ENCODE measurements at places on chromosomes 11 and 22. TPM values are rescaled to one million over a fixed set of nuclear protein-coding genes. Genes with fewer than 3 reads are reported as not detected.

NCAM1 gene
- 3.3 TPM for total RNA-seq

ST3GAL4 gene
- 30.9 TPM for total RNA-seq

DNA sequence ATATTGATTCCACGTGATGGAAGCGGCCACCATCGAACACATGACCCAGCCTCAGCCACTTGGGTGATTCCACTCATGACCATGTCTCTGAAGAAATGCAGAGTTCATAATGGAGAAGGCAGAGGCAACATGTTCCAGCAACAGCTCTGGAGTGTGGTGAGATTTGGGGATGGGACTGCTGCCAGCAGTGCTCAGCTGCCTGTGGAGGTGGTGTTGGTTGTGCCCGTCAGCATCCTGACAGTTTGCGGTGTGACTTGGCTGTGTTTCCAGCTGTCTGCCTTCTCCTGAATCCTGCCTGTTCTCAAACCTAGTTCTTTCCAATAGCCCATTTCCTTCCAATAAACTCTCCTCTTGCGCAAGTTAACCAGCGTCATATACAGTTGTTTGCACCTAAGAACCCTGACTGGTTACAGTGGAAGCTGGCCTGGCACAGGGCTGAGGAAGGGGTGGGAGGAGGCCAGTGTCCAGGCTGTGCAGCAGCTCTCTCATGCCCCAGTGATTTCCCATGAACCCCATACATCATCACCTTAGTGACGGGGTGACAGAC, 22.0 kb upstream of the OR8B8 start:
- DNase-seq = no peak

EMID1 gene
- 7.4 TPM for total RNA-seq

GRCh38 chr11:91947215-91947820, 277.3 kb upstream of the FAT3 start:
- no peak for DNase-seq

DNA sequence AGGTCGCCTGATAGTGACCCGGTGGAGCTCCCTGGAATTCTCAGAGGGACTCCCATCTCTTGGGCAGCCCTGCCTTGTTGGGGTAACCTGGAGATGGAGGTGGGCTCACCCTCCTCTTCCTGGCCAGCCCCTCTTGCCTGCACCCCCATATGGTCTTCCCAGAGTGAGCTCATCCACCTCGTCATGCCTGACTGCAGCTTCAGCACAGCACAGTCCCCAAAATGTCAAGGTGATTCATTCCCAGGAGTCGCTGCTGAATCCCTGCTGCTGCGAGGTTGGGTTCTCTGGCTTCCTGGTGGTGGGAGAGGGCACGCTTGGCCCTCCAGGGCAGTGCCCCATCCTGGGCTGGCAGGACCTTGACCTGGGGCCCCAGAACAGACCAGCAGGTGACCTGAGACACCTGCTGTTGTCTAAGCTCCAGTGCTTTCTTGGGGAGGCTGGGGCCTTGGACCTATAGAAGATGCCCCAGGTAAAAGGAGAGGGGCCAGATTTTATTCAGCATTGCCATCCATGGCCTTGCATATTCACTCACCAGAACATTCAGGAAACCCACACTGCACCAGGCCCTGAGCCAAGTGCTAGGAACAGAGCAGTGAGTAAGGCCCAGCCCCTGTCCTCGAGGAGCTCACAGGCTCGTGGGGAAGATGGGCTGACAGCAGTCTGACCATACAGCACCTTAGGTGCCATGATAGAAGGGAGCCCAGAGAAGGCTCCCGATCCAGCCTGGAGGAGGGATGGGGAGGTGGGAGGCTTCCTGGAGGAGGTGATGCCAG, 72.9 kb downstream of the CACNA1I start:
- no peak for DNase-seq

DNA sequence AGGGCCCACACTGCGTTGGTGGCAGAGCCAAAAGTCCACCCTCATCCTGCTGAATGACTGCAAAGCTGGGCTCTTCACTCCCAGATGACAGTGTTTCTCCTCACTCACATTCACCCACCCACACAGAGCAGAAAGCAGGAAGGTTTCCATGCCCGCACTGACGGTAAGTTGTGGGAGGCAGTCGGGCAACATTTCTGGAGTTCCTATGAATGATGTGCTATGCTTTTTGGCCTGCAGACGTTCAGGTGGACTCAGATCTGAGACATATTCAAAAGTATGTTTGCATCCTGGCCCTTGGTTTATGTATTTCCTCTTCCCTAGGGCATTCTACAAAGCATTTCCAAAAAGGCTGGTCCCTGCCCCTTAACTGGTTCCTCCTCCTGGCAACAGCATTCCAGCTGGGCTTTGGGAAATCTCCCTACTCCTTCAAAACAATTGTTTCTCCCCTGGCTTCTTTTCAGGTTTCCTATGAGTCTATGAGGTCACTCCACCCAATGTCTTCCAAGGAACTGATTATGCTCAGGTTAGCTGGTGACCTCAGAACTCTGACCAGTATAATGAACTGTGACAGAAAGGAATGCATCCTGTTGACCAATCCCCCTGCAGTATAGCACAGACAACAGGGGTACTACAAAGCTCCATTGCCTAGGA, 36.4 kb downstream of the PACSIN2 start:
- peak; percentile 58 for DNase-seq

GRCh38 chr11:47616726-47617416, 22.7 kb upstream of the C1QTNF4 start:
- DNase-seq = peak; percentile 59

GRCh38 chr11:126743628-126744027, 256.9 kb downstream of the KIRREL3 start:
- no peak for DNase-seq

GRCh38 chr11:33454264-33454663, 197.1 kb downstream of the HIPK3 start:
- no peak for DNase-seq

DNA sequence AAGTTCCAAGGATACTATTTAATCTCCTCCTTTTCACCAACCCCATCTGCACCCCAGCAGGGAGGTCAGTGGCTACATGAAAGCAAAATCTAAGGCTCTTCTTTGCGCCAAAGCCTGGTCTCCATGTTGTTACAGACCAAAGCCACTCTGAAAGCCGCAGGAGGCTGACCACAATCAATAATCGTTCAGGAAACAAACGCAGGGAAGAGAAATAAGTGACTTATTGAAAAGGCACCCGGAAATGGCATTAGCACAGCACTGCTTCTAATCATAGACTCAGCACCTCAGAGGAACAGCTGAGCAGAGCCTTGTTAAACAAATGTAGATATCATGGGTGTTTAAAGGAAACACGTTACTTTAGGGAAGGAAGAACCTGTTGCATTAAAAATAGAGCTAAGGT, 183.9 kb downstream of the KIRREL3 start:
- DNase-seq = no peak

DNA sequence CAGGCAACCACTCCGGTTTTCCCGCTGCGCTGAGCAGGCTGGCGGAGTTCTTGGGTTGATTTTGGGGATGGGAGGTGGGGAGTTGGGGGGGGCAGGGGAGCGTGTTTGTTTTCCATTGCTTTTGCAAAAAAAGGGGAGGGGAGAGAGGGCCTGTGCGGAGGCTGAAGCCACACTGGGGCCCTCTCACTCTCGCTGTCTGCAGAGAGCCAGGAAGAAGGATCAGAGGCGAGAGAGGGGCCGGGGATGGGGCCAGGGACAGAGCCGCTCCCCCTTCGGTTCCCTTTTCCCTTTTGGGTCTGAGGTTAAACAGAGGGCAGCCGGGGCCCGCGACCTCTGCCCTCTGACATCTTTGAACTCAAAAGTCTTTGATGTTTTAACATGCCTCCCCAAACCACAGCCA, 17.4 kb upstream of the H19 start:
- no peak for DNase-seq

NNMT gene
- 257 TPM for total RNA-seq

DNA sequence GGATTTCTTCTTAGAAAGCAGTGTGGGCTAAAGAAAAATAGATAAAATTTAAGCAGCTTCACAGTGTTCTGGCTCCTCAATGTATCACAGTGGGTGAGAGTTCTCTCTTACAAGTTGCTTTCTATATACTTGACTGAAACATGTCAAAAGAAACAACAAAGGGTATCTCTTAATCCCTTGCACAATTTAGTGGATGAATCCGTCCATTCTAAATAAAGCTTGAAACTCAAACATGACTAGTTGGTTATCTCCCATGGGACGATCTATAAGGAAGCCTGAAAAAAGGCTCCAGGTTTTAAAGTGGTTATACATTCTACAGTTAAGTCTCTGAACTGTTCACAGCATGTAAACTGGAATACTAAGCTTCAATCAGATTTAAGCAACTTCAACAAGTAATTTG, 993.1 kb upstream of the CNTN5 start:
- DNase-seq = no peak

DNA sequence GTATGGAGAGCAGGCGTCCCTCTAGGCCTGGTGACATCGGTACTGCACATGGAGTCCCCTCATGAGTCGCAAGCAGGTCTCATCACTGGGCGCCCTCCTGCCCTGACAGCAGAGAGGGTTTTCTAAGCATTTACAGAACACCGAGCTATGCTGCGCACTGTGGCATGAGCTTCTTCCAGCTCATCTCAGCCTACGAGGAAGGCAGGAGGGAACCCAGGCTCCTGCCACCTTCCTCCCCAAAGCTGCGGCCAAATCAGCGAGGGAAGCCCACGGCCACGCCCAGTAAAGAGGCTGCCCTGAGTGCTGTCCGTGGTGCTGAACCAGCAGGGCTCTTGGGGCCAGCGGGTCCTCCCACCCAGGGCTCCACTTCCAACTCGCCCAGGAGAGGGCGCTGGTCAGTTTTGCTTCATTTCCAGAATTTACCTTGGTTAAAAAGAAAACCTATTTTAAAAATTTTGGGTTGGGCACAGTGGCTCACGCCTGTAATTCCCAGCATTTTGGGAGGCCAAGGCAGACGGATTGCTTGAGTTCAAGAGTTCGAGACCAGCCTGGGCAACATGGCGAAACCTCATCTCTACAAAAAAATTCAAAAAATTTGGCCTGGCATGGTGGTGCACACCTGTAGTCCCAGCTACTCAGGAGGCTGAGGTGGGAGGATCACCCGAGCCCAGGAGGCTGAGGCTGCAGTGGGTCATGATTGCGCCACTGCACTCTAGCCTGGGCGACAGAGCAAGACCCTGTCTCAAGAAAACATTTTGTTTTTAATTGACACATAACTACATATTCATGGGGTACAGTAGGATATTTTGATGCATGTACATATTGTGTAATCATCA, 34.2 kb downstream of the PHF21B start:
- no peak for DNase-seq

DNA sequence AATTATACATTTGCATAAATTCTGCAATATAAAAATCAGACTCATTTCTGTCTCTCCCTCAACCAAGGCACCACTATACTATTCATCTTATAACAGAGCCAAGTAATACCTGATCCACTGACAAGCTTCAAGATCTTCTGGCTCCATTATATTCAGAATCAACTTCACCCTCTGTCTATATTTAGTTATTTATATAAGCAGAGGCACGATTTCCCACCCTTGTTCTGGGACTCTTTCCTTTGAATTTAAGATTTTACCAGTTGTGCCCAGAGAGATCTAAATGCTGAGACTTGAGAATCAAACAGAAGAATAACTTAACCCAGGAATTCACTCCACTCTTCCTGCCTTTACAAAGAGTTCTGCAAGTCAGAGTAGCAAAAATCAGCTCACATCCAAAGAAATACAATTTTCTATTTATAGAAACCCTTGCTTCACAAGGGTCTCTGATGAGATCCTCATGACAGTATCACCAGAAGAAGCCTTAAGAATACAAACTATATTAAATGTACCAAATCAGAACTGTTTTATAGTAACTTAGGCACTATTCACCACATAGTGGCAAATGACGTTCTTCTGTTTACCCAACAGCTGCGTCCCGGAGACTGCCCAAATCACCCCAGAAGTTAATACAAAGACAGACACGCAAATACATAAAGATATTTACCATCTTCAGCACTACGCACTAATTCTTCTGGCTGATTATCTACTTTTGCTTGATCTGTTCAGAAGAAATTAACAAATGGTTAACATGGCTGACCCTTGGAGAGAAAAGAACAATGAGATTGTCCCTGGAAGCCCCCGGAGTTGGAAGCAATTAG, 32.3 kb upstream of the CCDC89 start:
- DNase-seq = no peak

DNA sequence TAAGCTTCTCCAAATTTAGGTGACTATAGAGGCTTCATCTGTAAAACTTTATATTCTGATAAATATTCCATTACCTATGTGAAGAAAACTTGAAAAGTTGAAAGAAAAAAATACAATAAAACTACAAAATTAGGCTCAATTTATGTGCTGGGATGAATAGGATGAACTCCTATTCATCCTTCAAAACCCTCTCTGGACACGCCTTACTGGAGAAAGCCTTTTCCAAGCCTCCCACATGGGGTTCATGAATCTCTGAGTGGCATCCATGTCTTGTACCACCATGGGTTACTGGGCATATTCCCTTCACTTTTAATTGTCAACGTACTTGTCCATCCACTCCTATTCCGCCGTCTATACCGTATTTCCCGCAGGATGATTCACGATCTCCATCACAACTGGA, 55.7 kb downstream of the MN1 start:
- DNase-seq = no peak

DGCR6L gene
- 67.9 TPM for total RNA-seq

OR5A1 gene
- not detected for total RNA-seq

- no peak for DNase-seq
Observed at GRCh38 chr22:26502688-26503561, 9.3 kb downstream of the TFIP11 start.

SLC22A9 gene
- not detected for total RNA-seq

NFAM1 gene
- 0.70 TPM for total RNA-seq

GUCY1A2 gene
- total RNA-seq = 1.1 TPM

DNA sequence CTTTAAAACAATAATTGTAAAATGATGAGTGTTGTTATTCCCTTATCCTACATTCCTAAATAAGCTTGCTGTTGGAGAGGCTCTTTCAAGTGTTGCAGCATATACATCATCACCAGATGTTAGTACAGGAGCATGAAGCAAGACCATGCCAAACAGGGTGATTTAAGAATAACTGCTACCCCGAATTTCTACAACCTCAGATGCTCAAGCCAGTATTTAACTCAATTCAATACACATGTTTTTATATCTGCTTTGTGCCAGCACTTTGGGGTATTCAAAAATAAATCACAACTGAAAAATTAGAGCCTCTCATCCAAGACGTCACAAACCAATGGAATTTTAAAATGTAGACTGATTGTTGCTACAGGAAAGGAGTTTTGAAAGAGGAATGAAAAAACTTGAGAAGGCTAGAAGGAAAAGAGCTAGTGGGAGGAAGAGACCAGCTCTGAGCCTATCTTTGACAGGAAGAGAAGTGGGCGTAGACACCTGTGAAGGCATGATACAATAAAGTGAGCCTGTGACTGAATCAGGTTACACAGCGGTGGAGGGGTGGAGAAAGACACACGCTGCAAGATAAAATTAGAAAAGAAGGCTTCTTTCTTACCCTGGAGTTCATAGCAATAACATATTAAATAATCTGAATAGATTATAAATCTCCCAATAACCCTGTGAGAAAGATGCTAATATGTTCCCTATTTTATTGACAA, 95.8 kb downstream of the DLG2 start:
- no peak for DNase-seq

GRCh38 chr11:962688-963087, 37.0 kb downstream of the AP2A2 start:
- DNase-seq = no peak

- no peak for DNase-seq
Observed at GRCh38 chr11:65505466-65506289, 6.8 kb downstream of the MALAT1 start.

GP1BB gene
- total RNA-seq = 23.1 TPM
